HCT116 (cell line): ENCODE measurements at places on chromosomes 12 and 14.

GRCh38 chr12:2383325-2384028, 330.7 kb downstream of the CACNA1C start:
- no peak for DNase-seq

- DNase-seq: no peak
Measured at GRCh38 chr14:81472096-81472800, 61.4 kb downstream of the SEL1L start.

- peak; percentile 39 for DNase-seq
Measured at GRCh38 chr12:14185427-14186192, 179.9 kb upstream of the ATF7IP start.

DNA sequence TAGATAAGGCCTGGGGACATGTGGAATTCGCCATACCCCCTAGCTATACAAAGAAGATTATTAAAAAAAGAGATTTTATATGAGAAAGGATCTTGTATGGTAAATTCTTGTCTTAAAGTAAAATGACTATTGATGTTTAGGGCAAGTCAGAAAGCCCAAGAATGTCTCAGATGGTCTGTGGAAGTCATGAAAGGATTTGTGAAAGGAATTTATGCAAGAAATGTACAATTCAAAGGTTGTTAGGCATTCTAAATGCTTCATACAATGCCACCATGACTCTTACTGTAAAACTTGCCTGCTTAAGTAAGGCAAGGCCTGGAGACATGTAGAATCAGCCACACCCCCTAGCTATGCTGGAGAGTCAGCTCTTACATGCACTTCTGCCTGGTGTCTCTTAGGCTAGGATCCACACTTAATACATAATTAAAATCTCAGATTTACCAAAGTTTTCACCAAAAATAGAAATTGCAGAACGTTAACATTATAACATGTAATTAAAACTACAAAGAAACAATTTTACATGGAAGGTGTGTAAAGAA, 8.9 kb upstream of the ETNK1 start:
- no peak for DNase-seq

GRCh38 chr14:101235335-101236103, 325.8 kb upstream of the DIO3 start:
- peak; percentile 26 for DNase-seq

GRCh38 chr14:85214471-85214870, 315.5 kb upstream of the FLRT2 start:
- DNase-seq: no peak

- no peak for DNase-seq
Measured at GRCh38 chr12:19596434-19597166, 157.3 kb downstream of the AEBP2 start.

DNA sequence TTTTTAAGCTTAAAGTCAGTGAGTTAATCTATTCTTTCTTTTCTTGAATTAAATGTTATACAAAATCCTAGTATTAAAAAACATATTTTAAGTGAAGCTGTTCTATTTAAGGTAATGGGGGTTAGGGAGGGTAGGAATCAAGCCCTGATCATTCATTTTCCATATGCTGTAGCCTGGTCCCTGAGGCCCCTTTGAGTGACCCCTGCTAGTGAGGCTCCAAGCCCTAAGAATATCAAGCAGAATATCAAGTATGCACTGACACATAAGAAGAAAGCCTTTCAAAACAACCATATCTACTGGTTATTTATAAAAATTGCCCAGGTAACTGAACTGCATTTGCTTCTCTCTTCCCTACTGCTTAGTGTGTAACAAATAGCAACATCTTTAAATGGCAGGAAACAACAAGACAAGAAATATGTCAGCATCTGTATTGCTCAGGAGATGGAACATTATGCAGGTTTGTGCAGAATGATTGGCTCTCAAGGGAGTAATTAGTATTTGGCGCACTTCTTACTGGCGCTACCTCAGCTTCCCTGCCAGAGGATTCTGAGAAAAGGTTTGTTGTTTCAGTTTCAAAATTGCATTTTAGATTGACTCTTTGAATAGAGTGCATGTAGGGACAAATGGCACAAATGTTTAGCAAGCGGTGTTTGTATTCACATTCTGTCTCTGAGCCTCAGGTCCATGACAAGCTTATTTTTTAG, 223.0 kb downstream of the DUSP6 start:
- no peak for DNase-seq

GRCh38 chr14:89827265-89827664, 127.3 kb downstream of the EFCAB11 start:
- no peak for DNase-seq

GRCh38 chr14:95184413-95184790, 27.1 kb upstream of the DICER1 start:
- DNase-seq: no peak

- no peak for DNase-seq
Measured at GRCh38 chr12:28512406-28512805, 322.1 kb downstream of the CCDC91 start.

GRCh38 chr14:90630171-90630806, 185.9 kb downstream of the TTC7B start:
- DNase-seq: no peak

DNA sequence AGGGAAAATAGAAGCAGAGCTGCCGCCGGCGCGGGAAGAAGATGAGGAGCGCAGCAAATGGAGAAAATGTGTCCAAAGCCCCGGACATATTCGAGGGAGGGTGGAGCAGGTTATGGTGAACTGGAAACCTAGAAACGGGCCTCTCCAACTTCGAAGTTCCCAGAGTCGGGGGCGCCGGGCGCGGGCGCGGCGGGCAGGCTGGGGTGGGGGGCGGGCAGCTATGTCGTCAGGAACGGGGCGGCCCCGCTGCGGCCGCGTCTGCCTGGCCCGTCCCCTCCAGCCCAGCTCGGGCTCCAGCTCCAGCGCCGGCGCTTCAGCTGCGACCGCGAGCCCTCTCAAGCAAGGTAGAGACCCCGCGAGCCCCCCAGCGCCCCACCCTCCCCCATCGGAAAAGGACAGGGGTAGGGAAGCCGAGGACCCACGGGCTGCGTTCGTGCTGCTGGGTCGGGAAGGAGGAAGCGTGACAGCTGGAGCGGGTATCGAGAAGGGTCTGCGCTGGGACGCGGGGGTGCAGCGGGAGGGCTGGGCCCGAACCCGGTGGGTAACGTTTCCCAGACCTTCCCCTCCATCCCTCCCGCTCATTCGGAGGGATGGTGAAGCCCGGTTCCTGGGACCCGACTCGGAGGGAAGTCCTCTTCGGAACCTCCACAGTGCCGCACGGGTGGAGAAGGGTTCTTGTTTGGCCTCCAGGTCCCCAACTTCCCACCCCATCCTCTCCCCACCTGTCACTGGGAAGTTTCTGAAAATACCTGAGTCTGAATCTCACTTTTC, 1.0 kb downstream of the DGKA start:
- DNase-seq: no peak

DNA sequence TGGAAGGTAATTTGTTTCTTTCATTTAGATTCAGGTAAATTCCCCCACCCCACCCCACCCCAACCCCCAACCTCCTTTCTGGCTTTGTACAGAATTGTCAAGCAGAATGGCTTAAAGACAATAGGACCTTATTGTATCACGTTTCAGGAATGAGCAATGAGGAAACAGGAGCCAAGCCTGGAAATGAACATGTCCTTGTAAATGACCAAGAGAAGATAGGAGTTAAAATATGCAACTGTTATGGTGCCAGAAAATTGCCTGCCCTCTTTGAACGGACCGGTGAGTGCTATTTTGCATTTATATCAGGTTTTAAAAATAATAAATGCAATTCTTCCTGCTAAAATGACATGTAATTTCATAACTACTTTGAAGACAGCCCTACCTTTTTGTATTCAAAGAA, 141.6 kb upstream of the PELI2 start:
- DNase-seq: no peak

DNA sequence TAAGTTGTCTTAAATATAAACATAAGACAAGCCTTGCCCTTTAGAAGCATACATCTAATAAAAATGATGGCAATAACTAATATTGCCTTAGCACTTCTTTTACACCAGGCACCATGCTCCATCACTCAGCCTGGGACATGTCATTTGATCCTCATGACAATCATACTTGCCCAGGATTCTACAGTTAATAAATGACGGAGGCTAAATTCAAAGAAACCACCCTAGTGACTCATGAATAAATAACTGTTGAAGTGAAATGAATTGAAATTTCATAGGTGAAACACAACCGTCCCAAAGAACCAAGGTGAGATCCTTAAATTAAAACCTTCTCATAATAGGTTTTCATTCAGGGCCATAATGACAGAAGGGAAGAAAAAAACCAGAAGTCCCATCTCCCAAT, 89.5 kb downstream of the GRIN2B start:
- no peak for DNase-seq

GRCh38 chr12:24172031-24172772, 222.7 kb upstream of the SOX5 start:
- no peak for DNase-seq

DNA sequence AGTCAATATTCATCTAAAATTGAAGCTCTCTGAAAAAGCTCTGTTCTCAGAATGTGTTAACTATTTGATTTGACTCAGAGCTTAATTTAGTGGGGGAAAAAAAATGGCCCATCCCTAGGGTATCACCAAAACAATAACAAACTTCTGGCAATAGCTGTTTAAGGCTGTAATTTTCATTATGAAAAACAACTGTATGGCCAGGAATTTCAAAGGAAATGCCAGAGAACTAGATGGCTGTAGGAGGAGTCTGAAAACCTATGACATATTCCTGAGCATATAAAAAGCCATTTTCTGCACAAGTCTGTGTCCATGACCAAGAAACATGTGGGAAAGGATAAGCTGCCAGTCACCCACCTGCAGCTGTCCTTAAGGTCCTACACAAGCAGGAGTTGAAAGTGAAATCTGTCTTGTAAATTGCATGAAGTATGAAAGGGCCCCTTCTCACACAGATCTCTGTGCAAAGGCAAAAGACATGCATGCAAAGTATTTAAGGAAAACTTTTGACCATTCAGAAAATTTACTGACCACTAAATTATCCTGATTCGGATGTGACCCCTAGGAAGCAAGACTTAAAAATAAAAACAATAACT, 299.1 kb downstream of the BTG1 start:
- no peak for DNase-seq

- DNase-seq: no peak
Measured at GRCh38 chr12:124720681-124721500, 142.8 kb downstream of the SCARB1 start.

GRCh38 chr12:66531766-66532165, 147.1 kb downstream of the GRIP1 start:
- DNase-seq: no peak

GRCh38 chr14:102646615-102647014, 54.2 kb downstream of the RCOR1 start:
- no peak for DNase-seq

DNA sequence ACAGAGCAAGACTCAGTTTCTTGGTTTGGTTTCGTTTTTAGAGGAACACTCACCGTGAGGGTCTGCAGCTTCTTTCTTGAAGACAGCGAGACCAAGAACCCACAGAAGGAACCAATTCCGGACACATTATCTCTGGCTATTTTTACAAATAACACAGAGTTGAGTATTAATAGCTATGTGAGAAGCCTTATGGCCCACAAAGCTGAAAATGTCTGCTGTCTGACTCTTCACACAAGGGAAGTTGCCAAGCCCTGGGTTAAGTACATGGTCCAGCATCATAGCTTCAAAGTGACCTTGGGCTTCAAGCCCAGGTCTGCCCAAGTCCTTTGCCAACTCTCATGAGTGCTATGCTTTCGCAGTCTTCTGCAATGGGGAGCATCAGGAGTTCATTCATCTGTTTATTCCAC, 2.6 kb upstream of the LGMN start:
- no peak for DNase-seq

- no peak for DNase-seq
Measured at GRCh38 chr12:107654873-107655272, 30.7 kb upstream of the PWP1 start.

GRCh38 chr12:108446766-108447165, 68.3 kb upstream of the FICD start:
- no peak for DNase-seq

DNA sequence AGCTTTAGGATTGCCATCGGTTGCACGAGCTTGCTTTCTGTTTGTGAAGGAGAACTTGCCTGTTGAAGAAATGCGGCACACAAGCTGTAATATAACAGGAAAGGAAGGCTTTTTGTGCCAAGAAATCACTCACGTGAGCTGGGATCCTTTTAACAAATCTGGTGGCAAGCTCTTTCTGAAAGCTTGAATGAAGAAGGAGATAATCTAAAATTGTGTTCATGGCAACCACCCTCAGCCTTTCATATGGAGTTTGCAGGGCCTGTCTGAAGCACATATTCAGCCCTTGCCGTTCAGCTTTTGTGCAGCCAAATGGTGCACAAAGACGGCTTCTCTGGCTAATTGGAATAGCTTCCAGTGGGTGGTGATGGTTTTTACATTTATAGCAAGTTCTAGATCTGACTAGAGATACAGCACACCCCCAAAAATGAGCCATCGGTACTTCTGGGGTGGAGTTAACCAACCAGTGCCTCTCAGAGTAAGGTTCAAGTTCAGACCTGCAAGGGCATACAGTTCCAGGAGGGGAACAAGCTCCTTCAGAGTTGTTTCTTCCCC, 107.4 kb downstream of the AEBP2 start:
- DNase-seq: no peak

GRCh38 chr12:123278101-123278627, 6.5 kb upstream of the CDK2AP1 start:
- no peak for DNase-seq

DNA sequence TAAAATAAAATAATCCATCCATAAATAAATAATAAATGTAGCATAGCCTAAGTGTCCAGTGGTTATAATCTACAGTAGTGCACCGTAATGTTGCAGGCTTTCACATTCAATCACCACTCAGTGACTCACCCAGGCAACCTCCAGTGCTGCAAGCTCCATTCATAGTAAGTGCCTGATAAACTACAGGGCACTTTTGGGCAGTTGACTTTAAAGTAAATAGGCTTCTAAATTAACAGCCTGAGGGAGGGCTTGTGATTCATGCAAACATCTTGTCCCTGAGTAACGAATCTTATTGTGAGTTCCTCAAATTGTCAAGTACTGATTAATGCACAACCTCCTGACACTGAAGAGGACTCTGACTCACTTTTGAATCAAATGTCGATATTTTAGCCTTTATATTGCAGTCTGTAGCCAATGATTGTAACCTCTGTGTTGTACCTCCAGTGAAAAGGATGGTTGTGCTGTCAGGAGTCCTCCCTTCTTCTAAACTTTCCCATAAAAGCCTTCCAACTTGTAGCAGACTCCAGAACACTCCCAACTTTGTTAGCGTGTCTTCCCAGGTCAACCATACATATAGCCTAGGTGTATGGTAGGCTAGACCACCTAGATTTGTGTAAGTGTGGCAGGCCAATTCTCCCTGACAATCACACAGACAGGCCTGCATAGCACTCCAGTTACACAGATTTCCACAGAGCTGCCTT, 55.0 kb upstream of the BICD1 start:
- peak; percentile 48 for DNase-seq

- DNase-seq: no peak
Measured at GRCh38 chr14:85413836-85414526, 116.0 kb upstream of the FLRT2 start.

- peak; percentile 48 for DNase-seq
Measured at GRCh38 chr14:81453166-81453766, 53.1 kb upstream of the STON2 start.
